ENCODE measurements at places on chromosomes 2 and 18. TPM values are rescaled to one million over a fixed set of nuclear protein-coding genes. Genes with fewer than 3 reads are reported as not detected.

DNA sequence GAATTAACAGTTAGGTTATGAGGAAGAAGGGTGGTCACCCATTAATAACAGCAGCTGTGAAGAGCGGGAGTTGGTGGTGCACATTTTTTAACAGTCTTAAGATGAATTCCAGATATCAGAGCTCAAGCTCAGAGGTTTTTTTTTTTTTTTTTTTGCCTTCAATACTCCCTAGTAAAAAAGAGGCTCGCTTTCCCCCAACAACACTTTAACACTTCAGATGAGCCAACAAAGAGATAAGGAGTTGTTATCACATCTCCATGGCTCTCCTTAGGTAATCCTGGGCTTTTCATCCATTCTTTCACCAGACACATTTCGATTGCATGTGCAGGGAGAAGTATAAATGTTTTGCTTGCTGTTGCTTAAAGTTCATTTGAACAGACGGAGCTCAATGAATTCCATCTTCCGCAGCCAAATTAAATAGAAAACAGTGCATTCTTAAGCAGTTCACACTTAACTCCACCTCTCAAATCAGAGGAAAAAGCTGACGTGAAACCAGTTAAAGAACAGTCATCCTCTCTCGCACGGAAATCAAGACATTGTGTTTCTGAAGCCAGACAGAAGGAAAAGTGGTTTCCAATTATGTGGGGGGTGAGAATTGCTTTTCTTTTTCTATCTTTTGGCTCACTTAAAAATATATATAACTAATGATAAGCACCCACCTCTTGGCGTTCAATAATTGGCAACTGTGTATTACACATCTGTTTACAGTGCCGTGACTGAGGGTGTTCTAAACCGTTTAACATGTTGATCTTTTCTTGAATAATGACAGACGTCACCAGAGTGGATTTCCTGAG is 118.2 kb downstream of the ZNF521 start:
- H3K27me3 ChIP-seq = no peaks in the 10 kb centered on the region
- no peaks in the 10 kb centered on the region for H3K4me1 ChIP-seq
- H3K4me3 ChIP-seq = no peak overlapping the region
- H3K27ac ChIP-seq = no peak overlapping the region

The CACNB4 gene
- polyA plus RNA-seq = not detected

GRCh38 chr18:650428-650858 is 7.0 kb upstream of the TYMS start:
- H3K4me1 ChIP-seq = peaks cover 9% of the 10 kb centered on the region
- H3K27ac ChIP-seq = no peak overlapping the region
- DNase-seq = no peak

The EPB41L5 gene
- polyA plus RNA-seq = 1.4 TPM

All from CD4-positive, alpha-beta memory T cell (primary cell).